ENCODE measurements at places on chromosomes 5 and 9. TPM values are rescaled to one million over a fixed set of nuclear protein-coding genes. Genes with fewer than 3 reads are reported as not detected.

DNA sequence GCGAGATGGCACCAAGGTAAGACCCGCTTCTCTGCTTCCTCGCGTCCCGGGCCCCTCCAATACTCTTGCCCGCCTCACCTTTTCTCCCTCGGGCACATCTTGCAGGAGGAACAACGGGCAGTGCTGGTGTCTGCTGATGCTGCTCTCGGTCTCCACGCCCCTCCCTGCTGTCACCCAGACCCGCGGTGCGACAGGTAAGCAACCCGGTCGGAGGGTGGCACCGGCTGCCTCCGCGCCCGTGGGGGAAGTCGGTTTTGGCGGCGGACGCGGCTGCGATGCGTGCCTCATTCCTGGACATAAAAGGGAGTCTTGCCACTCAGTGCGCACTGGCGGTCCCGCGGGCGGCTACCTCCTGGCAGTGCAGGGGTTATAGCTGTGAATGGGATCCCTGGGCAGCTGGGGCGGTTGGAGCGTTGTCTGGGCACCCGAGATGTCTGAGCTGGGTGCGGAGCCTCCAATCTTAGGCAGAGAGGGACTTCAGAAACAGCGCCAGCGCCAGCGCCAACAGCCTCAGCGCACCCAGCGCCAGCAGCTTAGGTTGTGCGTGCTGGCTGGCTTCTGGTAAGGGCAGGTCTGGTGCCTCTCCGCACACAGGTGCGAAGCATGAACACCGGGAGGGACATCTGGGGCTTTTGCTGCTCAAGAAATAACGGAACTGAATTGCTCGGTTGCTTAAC lies 488 bp downstream of the COL15A1 start:
- H3K27ac ChIP-seq, result no peak overlapping the region
- peak overlapping the region; percentile 41 for H3K4me3 ChIP-seq
- H3K36me3 ChIP-seq, result no peaks in the 10 kb centered on the region
- DNase-seq, result peak; percentile 31

DNA sequence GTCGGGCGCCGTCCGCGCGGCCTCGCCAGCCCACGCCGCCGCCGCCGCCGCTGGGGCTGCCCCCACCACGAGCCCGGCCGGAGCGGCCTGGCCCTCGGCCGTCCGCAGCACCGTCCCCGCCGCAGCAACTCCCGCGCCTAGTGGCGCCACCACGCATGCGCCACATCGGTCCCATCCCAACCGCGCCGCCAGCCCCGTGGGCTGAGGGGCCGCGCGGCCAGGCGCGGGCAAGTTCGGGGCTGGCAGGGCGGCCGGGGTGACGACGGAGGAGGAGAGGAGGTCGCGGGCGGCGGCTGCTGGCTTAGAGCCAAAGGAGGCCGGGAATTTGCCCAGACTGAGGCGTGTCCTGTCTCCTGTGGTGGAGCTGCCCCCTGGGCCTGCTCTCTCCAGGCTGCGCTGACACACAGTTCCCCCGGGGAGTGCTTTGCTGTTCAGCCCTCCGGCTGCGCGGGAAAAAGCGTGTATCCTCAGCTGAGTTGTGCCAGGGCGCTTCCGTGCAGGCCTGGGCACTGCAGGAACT lies at the start of gene TUSC1:
Gene TUSC1, minus strand, starts transcription at position 298 of the 520 bp plus-strand sequence. Its CDS starts 132 bp downstream, at position 166.
- DNase-seq, result peak; percentile 92
- peak within 1 kb of the TSS; percentile 97 for H3K4me3 ChIP-seq

GRCh38 chr5:158317507-158317906 lies 458.6 kb upstream of the CLINT1 start:
- no peak for DNase-seq
- H3K27ac ChIP-seq, result no peak overlapping the region
- no peaks in the 10 kb centered on the region for H3K4me1 ChIP-seq

DNA sequence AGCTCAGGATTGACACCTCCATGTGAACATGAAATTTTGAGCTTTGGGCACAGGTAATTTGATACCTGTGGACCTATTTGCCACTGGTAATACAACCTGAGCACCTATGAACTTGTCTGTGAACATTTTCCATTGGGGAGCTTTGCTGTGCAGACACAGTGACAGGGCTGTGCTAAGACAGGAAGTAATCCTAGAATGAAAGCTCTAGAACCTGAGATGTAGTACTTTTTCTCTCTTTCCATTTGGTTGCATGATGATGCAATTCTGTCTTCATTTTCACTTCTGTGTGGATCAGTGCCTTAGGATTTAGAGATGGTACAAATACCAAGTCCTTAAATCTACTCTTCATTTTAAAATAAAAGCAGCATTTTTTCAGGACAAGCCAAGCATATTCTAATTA lies 216.9 kb downstream of the NR3C1 start:
- no peaks in the 10 kb centered on the region for H3K27me3 ChIP-seq
- H3K27ac ChIP-seq, result no peak overlapping the region
- no peak for DNase-seq
- peaks cover 10% of the 10 kb centered on the region for H3K4me1 ChIP-seq
- no peak overlapping the region for H3K4me3 ChIP-seq
- H3K36me3 ChIP-seq, result peaks cover 2% of the 10 kb centered on the region

DNA sequence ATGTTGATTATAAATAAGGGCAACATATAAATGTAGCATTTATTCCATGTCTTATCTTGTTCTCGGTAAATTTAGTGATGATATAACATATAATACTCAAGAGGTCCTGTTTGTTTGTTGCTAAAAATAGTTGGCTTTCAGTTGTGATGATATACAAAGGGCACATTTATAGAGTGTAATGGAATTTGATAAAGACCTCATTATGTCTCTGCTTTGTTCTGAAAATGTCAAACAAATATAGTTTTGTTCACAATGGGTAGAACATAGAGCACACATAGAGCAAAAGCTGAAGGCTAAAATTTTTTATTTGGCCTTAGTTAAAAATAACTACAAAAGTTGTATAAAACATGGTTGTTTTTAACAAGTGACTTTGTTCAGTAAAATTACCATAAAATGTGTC lies 477.1 kb upstream of the SMC2 start:
- H3K27ac ChIP-seq, result no peak overlapping the region
- H3K27me3 ChIP-seq, result no peaks in the 10 kb centered on the region
- H3K36me3 ChIP-seq, result no peaks in the 10 kb centered on the region
- DNase-seq, result no peak
- H3K4me3 ChIP-seq, result no peak overlapping the region
- H3K4me1 ChIP-seq, result no peaks in the 10 kb centered on the region

- no peaks in the 10 kb centered on the region for H3K4me1 ChIP-seq
- no peak overlapping the region for H3K27ac ChIP-seq
- DNase-seq, result no peak
These were observed 411.1 kb downstream of the ACTL7B start for GRCh38 chr9:108444400-108445358.

DNA sequence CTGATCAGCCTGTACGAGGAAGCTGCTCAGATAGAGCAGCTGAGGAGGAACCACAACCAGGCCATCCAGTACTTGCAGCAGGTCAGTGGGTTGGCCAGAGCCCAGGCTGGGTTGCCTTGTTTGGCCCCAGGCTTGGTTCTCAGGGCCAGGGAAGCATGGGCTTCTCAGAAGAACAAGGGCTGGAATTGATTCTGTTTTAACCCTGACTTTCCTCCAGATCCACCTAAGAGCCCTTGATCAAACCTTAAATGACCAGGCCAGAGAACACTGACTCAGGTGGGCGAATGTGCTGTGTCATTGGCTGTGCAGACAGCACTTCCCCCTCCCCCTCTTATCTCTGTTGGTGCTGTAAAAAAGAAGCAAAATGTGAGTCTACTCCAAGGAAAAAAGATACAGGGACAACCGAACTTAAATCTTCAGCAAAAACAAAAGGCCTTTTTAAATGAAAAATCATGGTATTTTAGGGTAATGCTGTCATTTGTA lies 28.1 kb downstream of the TTC23L start:
- H3K4me1 ChIP-seq, result peaks cover 4% of the 10 kb centered on the region
- no peak overlapping the region for H3K4me3 ChIP-seq
- no peak overlapping the region for H3K27ac ChIP-seq
- peak; percentile 33 for DNase-seq
- no peaks in the 10 kb centered on the region for H3K36me3 ChIP-seq
- no peaks in the 10 kb centered on the region for H3K27me3 ChIP-seq

GRCh38 chr9:79603222-79603920 lies 31.6 kb downstream of the TLE4 start:
- H3K27ac ChIP-seq, result no peak overlapping the region
- no peaks in the 10 kb centered on the region for H3K27me3 ChIP-seq
- H3K4me1 ChIP-seq, result no peaks in the 10 kb centered on the region
- DNase-seq, result no peak

DNA sequence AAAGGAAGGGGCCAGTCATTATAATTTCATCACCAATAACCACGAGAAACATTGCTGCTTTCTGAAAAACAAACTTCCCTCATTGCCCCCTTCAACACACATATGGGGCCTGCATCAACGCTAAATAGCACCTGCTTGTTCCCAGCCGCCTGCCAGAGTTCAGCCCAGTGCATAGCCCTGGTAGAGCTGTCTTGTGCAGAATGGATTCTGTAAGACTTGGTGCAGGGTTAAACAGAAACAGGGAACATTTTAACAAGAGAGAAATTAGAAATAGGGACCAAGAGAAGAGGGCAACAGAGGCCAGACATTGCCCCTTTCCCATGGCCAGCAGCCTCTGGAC lies 56.7 kb downstream of the UBE2QL1 start:
- no peaks in the 10 kb centered on the region for H3K27me3 ChIP-seq
- H3K27ac ChIP-seq, result no peak overlapping the region
- no peaks in the 10 kb centered on the region for H3K4me1 ChIP-seq
- no peak overlapping the region for H3K4me3 ChIP-seq
- no peak for DNase-seq

DNA sequence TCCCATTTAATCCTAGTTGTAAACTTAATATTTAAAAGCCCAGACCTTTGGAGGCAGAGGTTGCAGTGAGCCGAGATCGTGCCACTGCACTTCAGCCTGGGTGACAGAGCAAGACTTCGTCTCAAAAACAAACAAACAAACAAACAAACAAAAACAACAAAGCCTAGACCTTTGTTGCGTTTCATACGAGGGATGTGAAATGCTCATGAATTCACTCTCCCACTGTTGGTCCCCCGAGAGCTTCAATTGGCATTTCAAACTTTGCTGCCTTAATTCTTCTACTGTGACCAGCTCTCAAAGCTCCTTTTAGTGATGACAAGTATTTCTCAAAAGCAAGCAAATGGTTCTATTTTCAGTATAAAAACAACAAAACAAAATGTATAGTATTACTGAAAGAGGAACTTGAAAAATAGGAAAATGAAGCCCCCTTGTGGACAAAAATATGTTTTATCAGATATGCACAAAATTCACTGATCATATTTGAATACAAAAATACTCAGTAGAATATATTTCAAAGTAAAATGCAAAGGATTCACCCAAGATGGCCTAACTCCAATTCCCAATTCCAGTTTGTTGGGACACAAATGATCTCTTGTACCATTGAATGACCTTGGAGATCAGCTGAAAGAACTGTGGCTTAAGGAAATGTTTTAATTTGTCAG lies 140.4 kb downstream of the ESM1 start:
- H3K4me1 ChIP-seq, result no peaks in the 10 kb centered on the region
- H3K27me3 ChIP-seq, result no peaks in the 10 kb centered on the region
- H3K27ac ChIP-seq, result no peak overlapping the region
- H3K4me3 ChIP-seq, result no peak overlapping the region
- DNase-seq, result peak; percentile 36

- H3K4me1 ChIP-seq, result peaks cover 5% of the 10 kb centered on the region
- H3K27ac ChIP-seq, result no peak overlapping the region
- DNase-seq, result peak; percentile 71
- H3K27me3 ChIP-seq, result no peaks in the 10 kb centered on the region
- peaks cover 14% of the 10 kb centered on the region for H3K36me3 ChIP-seq
These were observed 7.5 kb downstream of the PFDN1 start for GRCh38 chr5:140295414-140295813.

- H3K27ac ChIP-seq, result no peak overlapping the region
- no peaks in the 10 kb centered on the region for H3K36me3 ChIP-seq
- H3K4me1 ChIP-seq, result no peaks in the 10 kb centered on the region
- no peaks in the 10 kb centered on the region for H3K27me3 ChIP-seq
- DNase-seq, result no peak
These were observed 86.4 kb downstream of the MED10 start for GRCh38 chr5:6291961-6292360.

GRCh38 chr9:109904666-109905065 lies 124.7 kb downstream of the PALM2AKAP2 start:
- no peak for DNase-seq
- H3K27me3 ChIP-seq, result no peaks in the 10 kb centered on the region
- no peak overlapping the region for H3K4me3 ChIP-seq
- no peaks in the 10 kb centered on the region for H3K36me3 ChIP-seq

GRCh38 chr5:123921193-123921592 lies 409.2 kb downstream of the CSNK1G3 start:
- H3K27me3 ChIP-seq, result no peaks in the 10 kb centered on the region
- no peak overlapping the region for H3K27ac ChIP-seq
- no peak overlapping the region for H3K4me3 ChIP-seq
- H3K36me3 ChIP-seq, result no peaks in the 10 kb centered on the region
- no peak for DNase-seq

- H3K27ac ChIP-seq, result no peak overlapping the region
- H3K4me1 ChIP-seq, result peaks cover 7% of the 10 kb centered on the region
- no peaks in the 10 kb centered on the region for H3K36me3 ChIP-seq
- DNase-seq, result peak; percentile 55
These were observed 38.2 kb downstream of the CLINT1 start for GRCh38 chr5:157820593-157821252.

DNA sequence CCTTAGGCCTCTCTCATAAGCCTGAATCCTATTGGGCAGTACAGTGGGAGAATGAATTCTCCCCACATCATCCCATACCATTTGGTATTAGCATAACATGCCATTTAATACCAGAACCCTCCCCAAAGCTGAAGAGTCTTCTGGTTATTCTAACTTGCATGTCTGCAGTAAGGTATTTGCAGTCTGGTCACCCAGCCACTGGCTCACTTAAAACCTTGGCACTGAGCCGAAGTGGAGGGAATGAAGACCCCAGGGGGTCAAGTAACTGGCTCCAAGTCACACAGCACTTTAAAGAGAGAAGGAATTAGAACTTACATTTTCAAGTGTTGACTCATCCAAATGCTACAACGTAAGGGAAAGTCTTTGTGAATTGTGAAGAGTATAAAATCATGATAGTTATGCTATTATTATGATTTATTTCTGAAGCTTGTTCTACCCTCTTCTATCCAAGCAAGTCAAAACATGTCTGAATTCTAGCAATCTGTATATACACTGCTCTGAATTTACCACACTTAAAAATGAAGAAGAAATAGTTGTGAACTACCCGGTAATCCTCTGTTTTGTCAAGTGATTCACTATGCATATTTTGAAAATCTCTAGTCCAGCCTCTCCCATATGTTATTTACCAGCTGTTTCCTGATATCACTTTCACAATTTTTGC lies 28.5 kb downstream of the GLRA1 start:
- H3K36me3 ChIP-seq, result no peaks in the 10 kb centered on the region
- H3K27me3 ChIP-seq, result no peaks in the 10 kb centered on the region
- H3K4me1 ChIP-seq, result no peaks in the 10 kb centered on the region
- H3K27ac ChIP-seq, result no peak overlapping the region
- DNase-seq, result no peak

- H3K27ac ChIP-seq, result peak overlapping the region; percentile 68
- DNase-seq, result peak; percentile 77
- peaks cover 72% of the 10 kb centered on the region for H3K36me3 ChIP-seq
- peak overlapping the region; percentile 86 for H3K4me3 ChIP-seq
- H3K27me3 ChIP-seq, result no peaks in the 10 kb centered on the region
These were observed 381 bp downstream of the MED22 start for GRCh38 chr9:133347515-133347984.

- H3K4me3 ChIP-seq, result no peak overlapping the region
- peaks cover 6% of the 10 kb centered on the region for H3K4me1 ChIP-seq
- H3K27ac ChIP-seq, result no peak overlapping the region
- H3K36me3 ChIP-seq, result no peaks in the 10 kb centered on the region
These were observed 3.2 kb downstream of the ROR2 start for GRCh38 chr9:91946653-91947488.

The CCDC152 gene
- polyA plus RNA-seq, result 30.3 TPM

The GPX8 gene
- 19.7 TPM for polyA plus RNA-seq

The LAMC3 gene
- 0.66 TPM for polyA plus RNA-seq

The RIMOC1 gene
- polyA plus RNA-seq, result 19.6 TPM

The CCDC187 gene
- polyA plus RNA-seq, result 2.0 TPM

The FAM151B gene
- 1.2 TPM for polyA plus RNA-seq

The KIF12 gene
- 136 TPM for polyA plus RNA-seq

The ELAVL2 gene
- 1.2 TPM for polyA plus RNA-seq

The ADAMTSL1 gene
- polyA plus RNA-seq, result 3.6 TPM

Data from large intestine (tissue), 12 donors.